ENCODE measurements at places on chromosomes 16 and 17.

DNA sequence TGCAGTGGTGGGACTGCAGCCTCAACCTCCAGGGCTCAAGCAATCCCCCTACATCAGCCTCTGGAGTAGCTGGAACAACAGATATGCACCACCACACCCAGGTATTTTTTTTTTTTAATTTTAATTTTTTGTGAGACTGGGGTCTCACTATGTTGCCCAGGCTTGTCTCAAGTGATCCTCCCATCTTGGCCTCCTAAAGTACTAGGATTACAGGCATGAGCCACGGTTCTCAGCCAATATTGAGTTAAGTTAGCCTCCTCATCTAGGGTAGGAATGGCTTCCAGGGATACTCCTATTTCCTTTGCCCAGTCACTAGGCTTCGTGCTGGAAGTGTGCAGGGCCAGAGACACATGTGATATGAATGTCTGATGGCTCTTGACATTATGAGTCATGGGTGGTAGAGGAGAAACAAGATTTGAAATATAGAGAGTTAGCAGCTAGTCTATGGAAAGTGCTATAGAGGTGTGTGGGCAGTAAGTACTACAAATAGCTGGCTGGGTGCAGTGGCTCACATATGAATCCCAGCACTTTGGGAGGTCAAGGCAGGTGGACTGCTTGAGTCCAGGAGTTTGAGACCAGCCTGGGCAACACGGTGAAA, 8.0 kb upstream of the HES7 start:
- DNase-seq = no peak

GRCh38 chr16:67105881-67106280, 3.9 kb upstream of the PHAF1 start:
- no peak for DNase-seq

DNA sequence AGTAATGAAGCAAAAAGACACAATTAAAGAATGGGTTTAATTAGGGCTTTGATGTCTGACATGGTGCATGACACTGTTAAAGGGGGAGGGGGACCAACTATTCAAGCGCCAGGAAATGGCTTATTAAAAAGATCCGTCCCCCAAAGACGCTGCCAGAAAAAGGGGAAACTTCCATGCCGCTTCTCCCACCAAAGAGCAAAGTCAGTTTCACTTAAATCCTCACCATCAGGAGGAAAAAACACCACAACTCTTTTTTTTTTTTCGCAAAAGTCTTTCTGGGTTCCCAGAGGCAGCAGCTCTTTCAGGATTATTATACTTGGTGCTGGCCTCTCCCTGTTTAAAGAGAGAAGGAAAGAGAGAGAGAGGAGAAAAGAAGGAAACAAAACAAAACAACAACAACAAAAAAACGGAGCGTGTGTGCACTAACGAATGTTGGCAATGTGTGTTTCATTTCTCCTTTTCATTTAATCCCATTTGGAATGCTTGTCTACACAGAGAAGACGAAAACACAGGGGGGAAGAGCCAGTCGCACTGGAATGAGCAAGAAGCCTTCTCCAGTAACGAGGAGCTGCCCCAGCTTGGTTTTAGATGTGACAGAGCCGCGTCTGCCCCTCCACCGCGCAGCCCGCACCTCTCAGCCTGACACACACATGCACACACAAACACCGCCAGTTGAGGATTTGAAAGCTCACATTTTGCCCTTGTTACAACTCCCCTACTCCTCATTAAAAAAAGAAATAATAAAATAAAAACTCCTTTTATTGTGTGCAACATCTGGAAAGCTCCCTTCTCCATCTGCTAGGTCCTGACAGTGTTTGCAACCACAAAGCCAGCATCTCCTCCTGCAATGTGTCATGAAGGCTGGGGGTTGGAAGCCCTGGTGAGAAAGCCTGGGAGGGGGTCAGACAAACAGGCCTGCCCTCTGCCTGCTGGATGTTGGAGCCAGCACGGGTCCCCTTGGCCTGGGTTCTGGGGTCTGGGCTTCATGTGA, 32.7 kb upstream of the AXIN2 start:
- no peak for DNase-seq

- no peak for DNase-seq
These were observed 98.6 kb downstream of the WNT3 start for GRCh38 chr17:46719891-46720290.

DNA sequence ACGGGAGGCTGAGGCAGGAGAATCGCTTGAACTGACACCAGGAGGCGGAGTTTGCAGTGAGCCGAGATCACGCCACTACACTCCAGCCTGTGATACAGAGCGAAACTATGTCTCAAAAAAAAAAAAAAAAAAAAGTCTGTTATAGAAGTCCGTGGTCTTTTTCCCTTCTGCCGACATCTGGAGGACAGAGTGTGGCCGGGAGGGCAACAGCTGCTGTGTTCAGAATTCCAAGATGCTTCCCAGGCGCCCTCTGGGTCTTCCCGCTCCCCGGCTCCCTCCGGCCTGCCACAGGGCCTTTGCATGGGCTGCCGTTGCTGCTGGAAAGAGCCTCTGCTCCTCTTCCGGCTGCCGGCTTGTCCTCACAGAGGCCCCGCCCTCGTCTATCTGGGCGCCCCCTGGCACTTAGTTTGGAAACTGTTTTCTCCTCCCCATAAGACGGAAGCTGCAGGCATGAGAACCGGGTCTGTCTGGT, 2.4 kb upstream of the CACNA1H start:
- DNase-seq = no peak

DNA sequence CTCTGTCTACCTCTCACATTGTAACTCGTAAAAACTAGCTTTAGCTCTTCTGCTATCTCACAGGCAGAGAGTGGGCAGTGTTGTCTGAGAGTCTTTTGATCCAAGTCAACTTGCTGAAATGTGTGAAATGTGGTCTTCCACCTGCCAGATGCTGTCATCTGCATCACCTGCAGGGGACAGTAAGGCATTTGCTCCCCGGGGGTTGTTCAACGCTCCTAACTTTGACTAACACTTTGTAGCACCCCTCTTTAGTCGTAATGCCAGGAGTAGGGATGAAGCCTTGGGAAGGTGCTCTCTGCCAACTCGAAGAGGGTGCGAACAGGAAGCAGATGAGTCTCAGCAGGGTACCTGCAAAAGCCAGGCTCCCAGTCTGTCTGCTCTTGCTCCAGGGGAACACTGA, 36.1 kb downstream of the SNX11 start:
- DNase-seq = no peak

GRCh38 chr16:78376452-78376851, 277.0 kb downstream of the WWOX start:
- DNase-seq = no peak

DNA sequence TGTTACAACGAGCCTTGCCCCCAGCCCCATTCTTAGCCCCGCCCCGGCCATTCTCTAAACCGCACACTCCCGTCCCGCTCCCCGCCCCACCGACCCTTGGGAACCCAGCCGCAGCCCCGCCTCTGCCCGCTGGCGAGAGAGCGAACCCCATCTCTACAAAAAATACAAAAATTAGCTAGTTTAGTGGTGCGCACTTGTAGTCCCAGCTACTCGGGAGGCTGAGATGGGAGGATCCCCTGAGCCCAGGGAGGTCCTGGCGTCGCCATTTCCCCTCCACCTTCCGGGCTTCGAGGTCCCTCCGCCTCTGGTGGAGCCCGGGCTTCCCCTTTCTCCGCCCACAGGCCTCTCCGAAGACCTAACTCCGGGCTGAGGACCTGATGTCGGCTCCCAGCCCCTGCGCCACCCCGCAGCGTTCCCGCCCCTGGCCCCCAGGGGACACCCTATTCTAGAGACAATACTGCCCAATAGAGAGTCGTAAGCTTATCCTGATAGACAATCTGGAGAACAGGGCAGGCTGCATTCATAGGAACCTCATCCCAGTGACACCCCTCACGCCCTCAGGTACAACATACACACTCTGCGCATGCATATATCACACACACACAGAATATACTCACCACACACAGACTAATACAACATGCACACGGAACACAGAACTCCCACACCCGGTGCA, 480 bp upstream of the PROCA1 start:
- no peak for DNase-seq

DNA sequence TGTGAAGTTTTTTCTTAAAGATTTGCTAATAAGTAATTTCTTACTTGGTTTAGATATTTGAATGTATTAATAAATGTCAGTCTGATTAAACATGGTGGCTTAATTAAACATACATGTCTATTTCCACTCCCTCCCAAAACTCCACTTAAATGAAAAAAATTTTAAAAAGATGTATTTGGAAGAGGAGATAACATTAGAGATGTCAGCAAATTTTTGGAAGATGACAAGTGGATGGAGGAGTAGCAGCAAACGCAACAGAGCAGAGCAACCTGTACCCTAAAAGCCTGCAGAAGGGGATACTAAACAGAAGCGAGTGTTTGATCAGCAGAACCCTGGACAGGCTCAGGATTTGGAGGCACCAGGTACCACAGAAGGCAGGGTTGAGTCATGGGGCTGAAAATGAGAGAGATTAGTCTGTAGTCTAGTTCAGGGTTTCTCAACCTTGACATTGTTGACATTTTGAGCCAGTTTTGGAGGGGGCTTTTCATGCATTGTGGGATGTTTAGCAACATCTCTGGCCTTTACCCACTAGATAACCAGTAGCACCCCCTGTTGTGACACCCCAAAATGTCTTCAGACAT, 17.8 kb downstream of the LUC7L3 start:
- DNase-seq = no peak

DNA sequence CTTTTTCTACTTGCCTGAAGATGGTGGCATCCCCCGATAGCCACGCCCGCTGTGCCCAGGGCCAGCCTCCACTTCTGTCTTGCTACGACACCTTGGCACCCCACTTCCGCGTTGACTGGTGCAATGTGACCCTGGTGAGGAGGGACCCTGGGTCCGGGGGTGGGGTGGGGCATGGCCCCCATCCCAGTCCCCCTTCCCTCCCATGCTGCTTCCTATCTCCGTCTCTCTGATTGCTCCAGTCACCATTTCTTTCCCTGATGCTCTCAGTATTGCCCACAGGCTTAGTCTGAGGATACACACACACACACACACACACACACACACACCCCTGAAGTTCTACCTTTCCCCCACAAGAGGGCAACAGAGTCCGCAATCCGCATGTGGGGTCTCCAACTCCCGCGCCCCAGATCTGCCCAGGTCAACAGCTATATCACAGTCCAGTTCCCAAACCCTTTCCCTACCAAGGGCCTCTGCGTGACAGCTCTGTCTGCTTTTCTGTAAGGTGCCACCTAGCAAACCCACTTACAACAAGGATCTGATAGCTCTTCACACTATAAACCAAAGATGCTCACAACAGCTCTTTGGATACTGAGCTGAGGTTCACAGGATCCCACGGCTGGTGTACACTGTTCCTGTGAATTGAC, 3.4 kb downstream of the SGCA start:
- DNase-seq = no peak

GRCh38 chr17:4105232-4105631, 37.6 kb downstream of the ZZEF1 start:
- DNase-seq = no peak

- no peak for DNase-seq
These were observed 5.3 kb downstream of the ST3GAL2 start for GRCh38 chr16:70433458-70434103.

GRCh38 chr16:80526418-80527061, 14.3 kb upstream of the DYNLRB2 start:
- no peak for DNase-seq

GRCh38 chr17:82458885-82459424, 414 bp downstream of the NARF start:
- no peak for DNase-seq

- DNase-seq = no peak
These were observed 31.2 kb downstream of the PIMREG start for GRCh38 chr17:6475411-6475810.

- DNase-seq = no peak
These were observed 185.5 kb downstream of the WWOX start for GRCh38 chr16:78284957-78285434.

DNA sequence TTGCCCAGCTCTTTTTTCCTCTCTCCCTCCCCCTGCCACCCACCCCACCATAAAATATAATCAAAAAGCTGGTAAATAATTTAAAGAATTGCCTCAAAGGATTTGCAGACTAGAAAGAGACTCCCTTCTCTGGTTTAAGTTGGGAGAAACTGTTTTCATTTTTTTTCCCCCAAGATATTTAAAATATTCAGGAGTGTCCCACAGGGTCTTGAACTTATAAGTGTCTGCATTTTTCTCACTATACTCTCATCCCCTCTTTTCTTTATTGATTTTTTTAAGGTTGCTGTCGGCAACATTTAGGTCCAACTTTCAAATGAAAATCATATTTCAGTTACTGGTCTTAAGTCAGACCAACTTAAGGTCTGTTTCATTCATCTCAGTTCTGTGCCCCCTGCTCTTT, 210.2 kb downstream of the MSI2 start:
- DNase-seq = no peak

DNA sequence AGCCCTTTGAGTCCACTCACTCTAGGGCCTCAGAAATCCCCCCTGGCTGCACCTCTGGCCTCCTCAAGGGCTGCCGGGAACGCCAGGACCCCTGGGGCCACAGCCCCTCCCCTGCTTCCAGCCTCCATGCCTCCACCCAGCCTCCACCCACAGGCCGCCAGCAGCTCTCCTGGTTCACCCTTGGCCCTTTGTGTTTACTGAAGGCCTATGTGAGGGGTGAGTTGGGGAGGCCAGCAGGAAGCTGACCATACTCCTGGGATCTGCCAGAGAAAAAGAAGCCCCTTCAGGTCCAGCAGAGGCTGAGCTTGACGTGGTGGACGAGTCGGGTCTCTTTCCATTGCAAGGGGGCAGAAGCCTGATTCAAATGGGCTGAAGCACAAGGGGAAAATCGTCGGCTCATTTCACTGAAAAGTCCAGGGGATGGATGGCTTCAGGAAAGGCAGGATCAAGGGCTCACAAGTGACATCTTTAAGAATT, 18.3 kb upstream of the ATP2A3 start:
- no peak for DNase-seq

GRCh38 chr16:85631230-85631629, 18.1 kb downstream of the GSE1 start:
- no peak for DNase-seq

DNA sequence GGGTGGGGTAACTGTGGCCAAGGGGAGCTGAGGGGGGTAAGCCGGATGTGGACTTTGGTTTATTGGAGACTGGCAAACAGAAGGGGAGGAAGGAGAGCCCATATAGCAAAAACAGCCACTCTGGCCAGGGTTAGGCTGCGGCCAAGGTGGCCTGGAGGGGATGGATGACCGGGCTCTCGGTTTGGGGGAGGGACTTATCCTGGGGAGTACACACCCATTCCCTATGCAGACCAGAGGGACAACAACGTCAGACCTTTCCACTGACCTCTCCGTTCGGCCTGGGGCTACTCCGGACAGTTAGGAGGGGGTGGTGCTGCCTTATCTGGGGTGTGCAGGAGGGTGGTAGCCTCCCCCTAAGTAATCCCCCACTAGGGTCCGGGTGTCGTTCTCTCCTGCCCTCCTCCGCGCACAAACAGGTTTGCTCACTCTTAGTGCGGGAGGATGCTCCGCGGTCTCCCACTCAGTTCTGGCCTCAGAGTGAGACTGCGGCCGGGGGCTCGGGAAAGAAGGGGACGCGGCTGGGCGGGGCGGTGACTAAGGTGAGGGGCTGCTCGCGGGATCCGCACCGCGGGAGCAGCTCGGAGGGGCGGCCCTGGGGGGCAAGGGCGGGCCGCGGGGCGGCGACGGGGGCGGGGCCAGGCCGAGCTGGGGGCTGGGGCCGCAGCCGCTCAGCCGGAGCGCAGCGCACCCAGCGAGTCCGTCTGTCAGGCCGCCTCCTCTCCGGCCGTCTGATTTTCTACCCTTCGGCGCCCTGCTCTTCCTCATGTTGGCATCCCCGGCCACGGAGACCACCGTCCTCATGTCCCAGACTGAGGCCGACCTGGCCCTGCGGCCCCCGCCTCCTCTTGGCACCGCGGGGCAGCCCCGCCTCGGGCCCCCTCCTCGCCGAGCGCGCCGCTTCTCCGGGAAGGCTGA, at the start of gene WNK4:
TSS of gene WNK4 (plus strand) at position 675 of the 915 bp plus-strand sequence. CDS start at position 764, 89 bp downstream.
- no peak for DNase-seq

- DNase-seq = no peak
These were observed 6.0 kb downstream of the SCN4A start for GRCh38 chr17:63966646-63967264.

Measured in esophagus squamous epithelium (tissue), 5 donors.